ENCODE measurements at places on chromosomes 1 and 21.

DNA sequence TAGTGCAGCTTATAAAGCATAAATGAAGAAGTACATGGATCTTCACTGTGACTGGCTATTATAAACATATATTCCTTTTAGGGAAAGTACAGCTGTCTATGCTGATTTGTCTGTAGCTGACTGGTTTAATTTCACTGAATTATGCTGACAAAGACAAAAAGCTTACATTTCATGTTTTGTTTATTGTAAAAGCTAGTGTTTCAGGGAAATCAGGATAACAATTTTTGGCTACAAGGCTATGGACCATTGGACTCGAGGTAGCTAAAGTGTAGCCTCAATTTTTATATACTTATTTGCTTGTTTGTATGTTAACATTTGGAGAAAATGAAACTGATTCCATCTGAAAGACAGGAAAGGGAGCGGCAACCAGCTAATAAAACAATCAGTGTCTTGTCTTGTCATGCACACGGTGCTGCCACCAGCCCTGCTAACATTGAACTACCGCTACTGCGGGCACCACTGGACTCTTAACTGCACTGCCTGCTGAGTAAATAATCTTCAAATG lies 480.2 kb downstream of the COL11A1 start:
- DNase-seq = no peak

DNA sequence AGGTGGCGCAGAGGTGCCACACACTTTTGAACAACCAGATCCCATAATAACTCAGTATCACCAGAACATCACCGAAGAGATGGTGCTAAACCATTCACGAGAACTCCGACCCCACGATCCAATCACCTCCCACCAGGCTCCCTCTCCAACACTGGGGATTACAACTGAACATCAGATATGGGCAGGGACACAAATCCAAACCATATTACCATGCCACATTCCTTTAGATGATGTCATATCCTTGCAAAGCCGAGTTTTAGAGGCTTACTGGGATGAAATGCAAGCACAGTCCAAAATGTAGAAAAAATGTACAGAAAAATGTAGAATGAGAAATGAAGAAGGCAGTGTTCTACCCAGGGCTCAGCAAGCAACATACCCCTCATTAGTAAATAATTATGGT lies 64.7 kb downstream of the SGIP1 start:
- DNase-seq = no peak

DNA sequence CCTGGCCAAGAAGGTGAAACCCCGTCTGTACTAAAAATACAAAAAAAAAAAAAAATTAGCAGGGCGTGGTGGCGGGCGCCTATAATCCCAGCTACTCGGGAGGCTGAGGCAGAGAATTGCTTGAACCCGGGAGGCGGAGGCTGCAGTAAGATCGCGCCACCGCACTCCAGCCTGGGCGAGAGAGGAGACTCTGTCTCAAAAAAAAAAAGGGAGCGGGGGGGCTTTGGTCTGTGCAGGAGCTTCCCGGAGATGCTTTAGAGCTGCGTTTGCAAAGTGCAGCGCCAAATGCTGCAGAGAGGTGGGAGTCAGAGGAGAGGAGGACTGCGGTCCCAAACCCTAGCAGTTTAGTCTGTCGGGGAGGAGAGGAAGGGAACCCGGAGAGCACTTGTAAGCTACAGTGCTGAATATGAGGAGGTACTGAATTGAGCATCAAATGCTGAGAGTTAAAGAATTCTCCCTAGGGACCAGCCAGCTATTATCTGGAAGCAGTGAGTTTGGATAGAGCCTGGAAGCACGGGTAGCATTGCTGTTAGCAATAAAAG lies 569 bp downstream of the FALEC start:
- no peak for DNase-seq

GRCh38 chr1:20058531-20058930 lies 11.5 kb upstream of the PLA2G5 start:
- no peak for DNase-seq

GRCh38 chr1:153389973-153390879 lies 647 bp downstream of the S100A8 start:
- no peak for DNase-seq

DNA sequence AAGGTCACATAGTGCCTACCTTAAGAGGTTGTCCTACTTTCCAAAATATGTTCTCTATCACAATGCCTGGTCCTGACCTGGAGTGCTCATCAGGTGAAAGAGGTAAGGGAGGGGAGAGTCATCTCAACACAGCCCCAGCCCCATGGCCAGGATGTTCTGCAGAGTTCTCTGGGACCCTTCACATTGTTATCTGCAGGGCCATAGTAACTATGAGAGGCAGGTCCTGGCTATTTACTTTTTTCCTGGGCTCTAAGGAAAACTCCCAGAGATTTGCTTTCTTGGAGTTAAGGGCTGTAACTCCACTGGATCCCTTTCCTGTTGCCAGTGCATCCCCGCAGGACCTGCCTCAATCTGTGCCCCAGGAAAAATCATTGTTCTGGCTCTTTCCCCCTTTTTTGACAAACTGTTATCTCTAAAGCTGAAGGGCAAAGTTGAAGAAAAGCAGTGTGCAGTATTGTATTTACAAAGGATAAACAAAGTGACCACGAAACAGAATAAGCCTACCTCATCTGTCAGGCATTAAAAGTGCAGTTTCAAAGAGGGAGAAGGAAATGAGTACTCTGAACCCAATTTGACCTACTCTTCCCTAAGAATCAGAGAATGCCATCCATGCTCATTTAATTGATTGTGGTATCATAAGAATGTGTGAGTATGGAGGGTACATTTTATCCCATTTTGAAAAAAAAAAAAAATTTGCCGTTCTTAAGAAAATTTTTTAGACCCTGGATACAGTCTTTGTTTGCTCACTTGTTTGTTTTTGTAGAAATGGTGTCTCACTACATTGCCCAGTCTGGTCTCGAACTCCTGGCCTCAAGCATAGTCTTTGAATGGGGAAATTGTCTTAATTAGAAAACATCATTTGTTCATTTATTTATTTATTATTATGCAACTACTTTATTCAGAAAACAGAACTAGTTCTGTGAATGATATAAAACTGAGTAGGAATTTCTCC lies 149.6 kb downstream of the RHOU start:
- no peak for DNase-seq

DNA sequence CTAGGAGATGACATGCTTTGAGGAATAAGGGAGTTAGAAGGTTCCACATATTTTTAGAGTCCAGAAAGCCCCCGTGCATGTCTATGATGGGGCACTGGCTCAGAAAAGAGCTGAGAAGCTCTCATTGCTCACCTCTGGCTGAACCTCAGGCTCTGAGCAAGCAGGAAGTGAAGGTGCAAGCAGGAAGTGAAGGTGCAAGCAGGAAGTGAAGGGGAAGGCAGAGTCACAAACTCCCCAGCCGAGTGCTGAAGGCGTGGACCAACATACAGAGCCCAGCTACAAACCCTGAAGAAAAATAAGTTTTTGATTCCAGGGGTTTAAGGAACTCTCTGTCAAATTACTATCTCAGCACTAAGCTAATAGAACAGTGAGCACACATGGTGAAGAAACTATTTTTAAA lies 7.0 kb downstream of the KRTAP10-8 start:
- DNase-seq = no peak

- no peak for DNase-seq
These were observed 4.2 kb downstream of the HHAT start for GRCh38 chr1:210332719-210333398.

DNA sequence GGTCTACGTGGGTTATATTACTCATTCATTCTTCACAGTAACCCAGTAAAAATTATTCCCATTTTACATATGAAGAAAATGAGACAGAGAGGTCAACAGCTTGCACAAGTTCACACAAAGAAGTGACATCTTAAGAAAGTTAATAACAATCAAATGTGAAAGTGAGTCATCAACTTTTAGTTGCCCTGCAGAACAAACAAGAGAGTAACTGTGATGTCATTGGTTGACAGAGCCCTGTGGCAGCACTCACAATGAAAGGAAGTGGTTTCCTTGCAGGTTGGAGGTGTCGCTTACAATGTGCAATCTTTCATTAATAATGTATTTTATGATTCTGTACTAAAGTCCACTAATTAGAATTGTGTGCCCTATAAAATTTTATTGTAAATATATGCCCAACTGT lies 369.6 kb downstream of the RYR2 start:
- DNase-seq = no peak

DNA sequence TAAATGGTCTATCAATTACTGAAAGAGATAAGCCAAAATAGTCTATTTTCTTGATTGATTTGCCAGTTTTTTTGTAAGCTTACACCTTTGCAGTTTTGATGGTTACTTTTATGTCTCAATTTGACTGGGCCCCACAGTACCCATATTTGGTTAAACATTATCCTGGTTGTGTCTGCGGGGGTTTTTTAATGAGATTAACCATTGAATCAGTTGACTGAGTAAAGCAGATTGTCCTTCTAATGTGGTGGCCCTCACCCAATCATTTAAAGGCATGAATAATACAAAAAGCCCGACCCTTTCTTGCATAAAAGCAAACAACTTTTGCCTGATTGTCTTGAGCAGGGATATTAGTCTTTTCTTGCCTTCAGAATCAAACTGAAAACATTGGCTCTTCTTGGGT lies 650.0 kb upstream of the RGS18 start:
- DNase-seq = no peak
